ENCODE measurements at places on chromosomes 7 and 10.
A peak's percentile ranks its signal among the peaks of the same experiment; 100 is the strongest.

DNA sequence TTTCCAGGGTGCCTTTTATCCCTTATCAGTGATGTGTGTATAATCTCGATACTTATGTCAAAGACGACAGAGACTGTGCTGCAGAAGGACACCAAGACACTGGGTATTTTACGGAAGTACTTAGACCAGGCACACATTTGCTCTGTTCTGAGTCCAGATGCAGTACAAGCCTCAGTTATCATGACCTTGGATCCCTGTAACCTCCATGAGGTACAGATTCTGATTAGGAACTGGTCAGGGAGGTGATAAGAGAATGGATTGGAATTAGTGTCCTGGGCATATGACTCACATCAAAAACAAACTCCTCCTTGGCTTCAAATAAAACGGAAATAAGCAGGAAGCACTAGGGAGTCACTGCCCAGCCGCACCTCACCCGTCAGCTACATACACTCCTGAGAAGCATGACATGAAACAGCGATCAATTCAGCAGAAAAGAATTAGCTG lies 146.5 kb downstream of the SFMBT2 start:
- peak; percentile 79 for DNase-seq

DNA sequence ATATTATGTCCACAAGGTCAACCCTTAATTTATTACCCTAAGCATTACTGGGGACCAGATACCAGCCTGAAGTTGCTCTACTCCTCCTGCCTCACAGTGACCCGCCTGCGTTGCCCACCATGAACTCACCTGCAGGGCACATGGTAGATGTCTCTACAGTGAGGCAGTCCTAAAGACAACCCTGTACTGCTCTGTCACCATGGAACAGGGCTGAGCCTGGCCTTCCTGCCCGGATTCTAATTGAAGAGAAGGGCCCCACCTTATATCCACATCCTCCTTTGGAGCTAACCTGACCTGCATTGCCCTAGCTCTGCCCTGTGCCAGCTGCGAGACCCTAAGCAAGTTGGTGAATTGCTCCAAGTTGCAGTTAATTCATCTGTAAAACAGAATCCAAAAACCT lies 4.1 kb downstream of the SH3PXD2A start:
- DNase-seq: no peak

DNA sequence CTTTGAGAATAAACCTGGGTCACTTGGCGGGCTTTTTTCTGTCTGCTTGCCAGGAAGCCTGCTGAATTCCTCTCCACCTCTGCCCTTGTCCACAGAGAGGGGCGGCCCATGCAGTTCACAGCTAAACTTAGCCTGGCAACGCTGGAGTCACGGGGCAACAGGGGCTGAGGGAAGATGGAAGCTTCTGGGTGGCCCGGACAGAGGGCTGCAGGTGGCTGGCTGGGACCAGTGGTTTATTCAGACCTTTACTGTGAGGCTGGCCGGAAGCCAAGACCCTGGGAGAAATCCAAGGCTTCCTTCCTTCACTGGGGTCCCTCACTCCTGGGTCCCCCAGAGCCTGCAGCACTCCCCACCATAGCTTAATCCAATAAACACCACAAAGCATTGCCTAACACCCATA lies 17.0 kb downstream of the ITPRIP start:
- DNase-seq: no peak

GRCh38 chr7:99392659-99393354 lies 15.6 kb downstream of the PDAP1 start:
- no peak for DNase-seq

DNA sequence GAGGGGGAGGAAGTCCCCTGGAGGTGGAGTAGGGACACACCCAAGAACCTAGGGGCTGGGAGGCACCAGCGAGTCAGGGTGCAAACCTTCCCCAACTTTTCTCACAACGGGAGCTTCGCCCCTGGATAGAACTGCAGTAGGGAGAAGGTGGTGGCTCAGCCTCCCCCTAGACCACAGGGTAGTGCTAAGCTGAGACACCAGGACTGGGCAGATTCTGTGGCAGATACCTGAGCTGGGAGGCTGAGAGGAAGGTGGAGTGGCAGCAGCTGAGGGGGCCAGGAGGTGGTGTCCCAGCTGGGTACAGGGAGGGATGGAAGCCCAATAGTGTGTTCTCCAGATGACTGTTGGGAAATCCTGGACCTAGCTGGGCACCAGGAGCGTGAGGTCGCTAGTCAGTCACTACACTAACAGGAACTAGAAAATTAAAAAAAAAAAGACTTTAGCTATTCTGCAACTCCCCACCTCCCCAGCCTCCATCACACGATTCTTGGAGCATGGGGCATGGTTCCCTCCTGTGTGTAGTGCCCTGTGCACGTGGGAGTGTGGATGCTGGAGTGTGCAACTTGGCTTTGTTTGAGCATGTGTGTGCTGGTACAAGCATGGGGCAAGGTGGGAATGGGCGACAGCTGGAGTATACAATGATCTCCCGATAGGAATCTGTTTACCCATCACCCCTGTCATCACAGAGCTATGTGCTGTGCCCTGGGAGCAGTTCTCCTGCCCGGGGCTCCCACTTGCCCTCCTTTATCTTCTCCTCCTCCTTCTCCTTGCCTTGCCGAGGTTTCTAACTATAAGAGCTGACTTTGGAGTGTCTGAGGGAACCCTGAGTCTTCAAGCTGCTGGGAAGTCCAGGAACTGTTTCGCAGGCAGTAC lies 8.8 kb upstream of the TRPV6 start:
- DNase-seq: no peak

GRCh38 chr10:92590623-92591549 lies 2.0 kb upstream of the KIF11 start:
- DNase-seq: peak; percentile 27

DNA sequence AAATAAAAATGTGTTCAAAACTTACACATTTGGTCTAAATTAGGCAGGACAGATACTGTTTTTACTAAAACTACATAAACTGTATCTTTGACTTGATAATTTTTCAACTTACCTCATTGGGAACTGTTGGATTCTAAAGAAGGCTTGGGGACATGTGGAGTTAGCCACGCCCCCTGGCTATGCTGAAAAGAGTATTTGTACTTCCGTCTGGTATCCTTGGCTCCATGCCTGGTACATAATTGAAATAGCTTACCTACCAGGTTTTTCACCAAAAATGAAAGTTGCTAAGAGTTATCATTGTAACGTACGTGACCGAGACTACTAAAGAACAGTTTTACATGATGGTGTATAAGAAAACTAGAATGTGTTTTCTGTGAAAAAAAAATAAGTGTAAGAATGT lies 604.8 kb upstream of the IGFBP3 start:
- no peak for DNase-seq

DNA sequence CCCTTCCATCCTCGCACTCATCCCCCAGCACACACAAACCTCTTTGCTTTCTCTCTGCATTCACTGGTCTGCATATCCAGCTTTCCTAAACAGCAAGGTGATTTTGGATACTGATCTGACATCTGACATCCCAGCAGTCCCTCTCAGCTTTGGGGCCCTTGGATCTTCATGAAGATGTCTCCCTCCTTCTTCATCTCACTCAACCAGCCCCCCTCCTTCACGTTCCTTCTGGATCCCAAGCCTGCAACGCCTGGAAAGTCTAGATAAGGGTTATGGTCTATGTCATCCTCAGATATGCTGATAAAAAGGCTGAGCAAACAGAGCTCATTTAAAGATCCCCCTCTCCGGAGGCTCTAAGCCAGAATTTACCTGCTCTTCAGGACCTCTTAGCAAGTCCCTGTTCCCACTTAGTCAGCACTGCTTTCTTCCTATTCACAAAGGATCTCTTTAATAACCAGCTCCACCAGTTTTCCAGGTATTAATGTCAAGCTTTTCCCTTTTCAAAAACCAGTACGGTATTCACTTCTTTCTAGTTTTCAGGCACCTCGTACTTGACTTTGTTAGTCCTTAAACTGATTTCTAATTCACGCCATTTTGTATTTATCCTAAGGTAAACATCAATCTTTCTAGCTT lies 38.9 kb downstream of the CREB3L2 start:
- no peak for DNase-seq

DNA sequence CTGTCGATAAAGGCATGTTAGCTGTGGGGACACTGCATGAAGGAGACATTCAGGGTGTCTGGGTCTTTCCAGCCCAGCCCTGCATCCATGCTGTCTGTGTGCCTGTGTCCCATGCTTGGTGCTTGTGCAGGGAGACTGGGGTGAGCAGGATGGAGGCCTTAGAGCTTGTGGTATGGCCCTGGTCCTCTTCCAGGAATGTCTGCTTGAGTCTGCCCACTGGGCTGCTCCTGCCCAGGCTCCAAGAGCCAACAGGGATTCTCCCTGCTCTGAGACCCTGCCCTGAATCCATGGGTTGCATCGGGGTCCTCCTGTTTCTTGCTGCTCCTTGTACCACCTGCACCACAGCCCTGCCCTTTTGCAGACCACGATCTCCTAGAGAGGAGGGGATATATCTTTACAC lies 31.4 kb upstream of the ARHGAP22 start:
- DNase-seq: no peak

DNA sequence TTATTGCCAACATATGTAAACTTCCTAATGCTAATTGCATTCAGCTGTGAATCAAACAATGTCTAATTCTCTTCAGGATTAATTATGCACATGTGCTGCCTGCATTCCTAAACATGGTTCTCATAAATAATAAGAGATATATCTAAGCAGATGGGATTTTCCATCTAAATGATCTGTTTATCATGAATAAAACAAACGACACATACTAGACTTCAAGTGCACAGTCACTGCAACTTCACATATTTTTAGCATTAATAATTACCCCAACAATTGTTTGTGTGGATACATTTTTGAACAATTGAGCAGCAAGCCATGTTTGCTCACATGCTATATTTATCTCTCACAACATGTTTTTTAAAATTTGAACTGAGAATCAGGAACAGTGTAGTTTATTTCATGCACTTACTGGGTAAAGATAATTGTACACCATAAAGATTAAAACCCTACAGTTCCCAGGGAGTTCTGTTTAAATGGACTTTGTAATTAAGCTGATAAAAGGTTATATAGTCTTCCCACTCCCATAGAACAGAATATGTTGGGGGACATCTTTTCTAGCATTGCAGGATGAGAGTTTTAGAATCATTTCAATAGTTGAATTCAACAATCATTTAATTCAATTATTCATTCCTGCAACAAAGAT lies 378.5 kb downstream of the MDFIC start:
- DNase-seq: peak; percentile 63

GRCh38 chr7:12111422-12112405 lies 99.4 kb upstream of the TMEM106B start:
- no peak for DNase-seq

DNA sequence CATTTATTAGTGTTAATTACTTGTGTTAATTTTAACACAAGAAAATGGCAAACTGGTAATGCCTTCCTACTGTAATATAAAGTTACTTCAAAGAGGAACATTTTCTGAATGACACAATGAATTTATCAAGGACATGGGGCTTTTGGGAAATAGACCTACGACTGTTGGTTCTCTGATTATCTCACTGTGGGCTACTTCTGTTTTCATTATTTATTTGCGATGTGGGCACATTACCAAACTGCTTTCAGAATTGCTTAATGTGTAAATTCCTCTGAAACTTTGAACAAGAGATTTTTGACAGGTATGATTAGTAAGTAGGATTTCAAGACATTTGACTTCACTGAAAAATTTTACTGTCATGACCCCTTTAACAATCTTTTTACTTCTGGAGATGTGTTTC lies 535.6 kb downstream of the CNTNAP2 start:
- DNase-seq: no peak

GRCh38 chr7:54743580-54743979 lies 15.4 kb downstream of the SEC61G start:
- no peak for DNase-seq

- DNase-seq: no peak
These were observed 322.9 kb upstream of the AKR1E2 start for GRCh38 chr10:4503076-4503475.

DNA sequence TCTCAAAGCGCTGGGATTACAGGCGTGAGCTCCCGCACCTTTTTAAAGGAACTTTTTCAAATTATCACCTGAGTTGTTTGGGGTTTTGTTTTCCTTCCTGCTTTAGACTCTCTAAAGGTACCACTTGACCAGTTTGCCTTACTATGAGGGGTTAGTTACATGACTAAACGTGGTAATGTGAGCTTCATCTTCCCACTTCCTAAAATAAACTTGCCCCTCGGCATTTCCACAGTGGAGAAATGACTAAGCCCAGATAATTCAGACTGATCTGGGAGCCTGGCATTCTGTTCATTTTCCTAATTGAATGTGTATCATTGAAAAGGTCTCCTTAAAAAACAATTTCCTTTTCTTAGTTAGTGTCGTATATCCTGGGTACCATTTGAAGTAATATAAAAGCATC lies 163.4 kb downstream of the PLXDC2 start:
- no peak for DNase-seq

DNA sequence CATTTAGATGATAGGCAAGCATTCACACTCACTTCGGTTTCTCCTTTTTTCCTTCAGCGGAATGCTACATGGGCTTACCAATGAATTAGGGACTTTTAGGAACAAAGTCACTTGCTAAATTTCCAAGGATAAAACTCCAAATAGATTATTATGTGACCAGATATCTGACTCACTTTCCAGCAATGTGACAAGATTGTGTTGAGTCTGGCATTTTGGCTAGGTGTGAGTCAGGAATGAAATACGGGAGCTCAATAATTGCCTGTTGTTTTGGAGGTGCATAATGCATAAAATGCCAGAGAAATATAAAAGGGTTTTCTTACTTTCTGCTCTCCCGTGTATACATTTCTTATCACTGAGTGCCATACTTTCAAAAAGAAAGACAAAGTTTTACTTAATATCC lies 721.1 kb downstream of the KCNMA1 start:
- DNase-seq: no peak

DNA sequence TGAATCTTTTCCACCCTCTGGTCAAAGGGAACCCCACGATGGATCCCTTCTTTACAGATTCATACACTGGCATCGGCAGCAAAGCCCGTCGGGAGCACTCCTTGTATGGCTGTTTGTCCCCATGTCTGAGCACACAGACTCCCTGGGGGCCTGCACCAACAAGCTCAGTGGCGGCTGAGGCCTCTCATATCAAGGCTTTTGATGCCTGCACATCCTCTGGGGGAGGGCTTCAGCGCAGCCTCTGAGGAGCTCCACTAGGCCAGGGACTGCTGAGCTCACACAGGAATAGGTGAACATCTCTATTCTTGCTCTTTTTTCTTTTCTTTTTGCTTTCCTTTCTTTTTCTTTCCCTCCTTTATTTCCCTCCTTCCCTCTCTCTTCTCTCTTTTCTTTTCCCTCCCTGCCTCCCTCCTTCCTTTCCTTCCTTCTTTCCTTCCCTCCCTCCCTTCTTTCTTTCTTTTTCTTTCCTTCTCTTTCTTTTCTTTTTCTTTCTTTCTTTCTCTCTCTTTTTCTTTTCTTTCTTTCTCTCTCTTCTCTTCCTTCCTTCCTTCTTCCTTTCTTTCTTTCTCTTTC lies 174.6 kb downstream of the CCDC3 start:
- no peak for DNase-seq

- no peak for DNase-seq
These were observed 96.4 kb downstream of the OSBPL3 start for GRCh38 chr7:24883622-24884013.

- DNase-seq: no peak
These were observed 67.8 kb upstream of the NXPH1 start for GRCh38 chr7:8365499-8366110.

- no peak for DNase-seq
These were observed 249.8 kb upstream of the AKR1E2 start for GRCh38 chr10:4576206-4576605.
